Activated CD4-positive, alpha-beta T cell treated with anti-CD3 and anti-CD28 coated beads, Interleukin-2, amount 50 U/mL, for 4 hours (primary cell): ENCODE measurements at places on chromosomes 5 and 9.

GRCh38 chr5:163649514-163649913 lies 144.1 kb downstream of the MAT2B start:
- no peak for DNase-seq

DNA sequence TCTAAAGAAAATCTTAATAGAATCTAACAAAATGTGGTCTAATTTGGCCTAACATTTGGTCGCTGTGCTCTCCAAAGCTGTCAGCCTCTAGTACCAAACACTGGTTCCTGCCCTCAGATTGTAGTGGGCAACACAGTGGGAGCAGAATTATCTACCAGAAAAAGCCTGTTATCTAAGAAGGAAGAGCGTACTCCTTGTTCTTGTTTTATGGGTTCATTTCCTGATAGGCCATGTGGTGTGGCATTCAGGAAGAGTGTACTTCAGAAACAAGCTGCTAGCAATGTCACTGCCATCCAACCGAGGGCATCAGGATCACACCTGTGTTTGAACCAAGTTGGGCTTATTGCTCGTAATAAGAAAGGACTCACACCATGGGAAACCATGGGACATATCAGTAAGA lies 487.9 kb upstream of the DAP start:
- no peak for DNase-seq

DNA sequence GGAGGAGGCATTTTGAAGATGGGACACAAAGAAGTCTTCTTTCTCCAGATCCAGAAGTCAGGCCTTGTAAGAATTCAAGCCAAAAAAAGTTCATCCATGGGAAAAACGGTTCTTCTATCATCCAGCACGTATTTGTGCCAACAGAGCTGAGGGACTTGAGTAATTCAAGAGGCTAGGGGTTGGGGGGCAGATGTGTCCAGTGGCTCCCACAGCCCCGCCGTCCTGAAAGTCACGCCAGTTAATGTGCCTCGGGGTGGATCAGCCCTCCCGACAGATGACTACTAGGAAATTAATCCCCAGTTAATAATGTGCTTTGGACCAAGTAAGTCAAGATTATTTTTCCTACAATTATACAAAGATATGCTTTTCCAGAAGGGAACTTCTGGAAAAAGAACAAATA lies 23.4 kb downstream of the NREP start:
- DNase-seq, result no peak

GRCh38 chr9:88523056-88523455 lies 11.9 kb upstream of the NXNL2 start:
- DNase-seq, result no peak

DNA sequence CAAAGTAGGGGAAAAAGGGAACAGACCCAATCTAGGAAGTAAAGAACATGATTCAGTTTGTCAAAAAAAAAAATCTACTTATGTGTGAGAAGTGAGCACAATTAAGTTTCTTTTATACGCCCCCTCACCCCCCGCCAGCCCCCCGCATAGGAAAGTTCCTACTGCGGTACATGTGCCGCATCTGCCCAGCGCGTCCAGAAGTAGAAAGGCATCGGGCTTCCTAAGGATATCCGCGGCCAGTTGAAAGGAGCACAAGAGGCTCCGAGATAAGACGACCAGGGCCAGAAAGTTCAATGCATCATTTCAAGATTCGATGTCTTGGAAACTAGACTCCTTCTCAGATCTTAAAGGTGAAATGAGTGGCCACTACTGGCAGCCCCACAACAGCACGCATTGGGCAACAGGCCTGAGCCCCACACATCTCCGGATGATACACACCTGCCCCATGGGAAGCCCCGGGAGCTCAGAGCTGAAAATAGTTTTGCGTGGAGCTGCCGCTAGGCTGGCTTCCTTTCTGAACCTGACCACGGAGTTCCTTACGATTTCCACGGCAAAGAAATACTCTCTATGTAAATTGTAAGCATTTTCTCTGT lies 203.9 kb downstream of the RAB3C start:
- DNase-seq, result no peak

DNA sequence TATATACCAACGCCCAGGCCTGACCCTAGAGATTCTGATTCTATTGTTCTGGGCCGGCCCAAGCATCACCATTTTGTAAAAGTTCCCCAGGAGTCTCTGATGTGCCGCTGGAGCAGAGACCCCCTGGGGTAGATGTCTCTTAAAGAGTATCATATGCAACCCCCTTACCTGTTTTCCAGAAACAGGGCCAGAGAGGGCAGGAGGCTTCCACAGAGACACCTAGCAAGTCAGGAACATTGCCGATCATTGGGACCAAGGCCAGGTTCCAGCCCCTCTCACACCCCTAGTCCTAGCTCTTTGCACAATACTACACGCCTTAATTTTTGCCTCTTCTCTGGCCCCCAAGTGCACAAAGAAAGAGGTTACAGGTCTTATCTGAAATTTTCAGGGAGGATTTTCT lies 63.8 kb downstream of the TMOD1 start:
- no peak for DNase-seq

DNA sequence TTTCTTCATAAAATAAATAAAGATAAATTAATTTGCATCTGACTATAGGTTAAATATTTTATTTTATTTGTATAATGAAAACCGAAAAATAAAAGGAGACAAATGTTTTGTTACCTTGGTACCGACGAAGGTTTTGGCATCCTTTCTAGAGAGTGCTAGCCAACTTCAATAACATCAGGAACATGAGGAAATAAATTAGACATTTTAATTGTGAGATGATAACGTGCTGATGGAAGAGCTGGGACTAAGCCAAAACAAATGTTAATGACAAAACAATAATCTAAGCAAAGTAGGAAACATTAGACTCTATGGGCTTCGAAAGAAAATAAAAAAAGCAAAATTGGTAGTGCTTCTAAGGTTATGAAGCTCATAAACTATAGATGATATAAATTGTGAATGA lies 201.0 kb downstream of the IRX2 start:
- DNase-seq, result no peak

DNA sequence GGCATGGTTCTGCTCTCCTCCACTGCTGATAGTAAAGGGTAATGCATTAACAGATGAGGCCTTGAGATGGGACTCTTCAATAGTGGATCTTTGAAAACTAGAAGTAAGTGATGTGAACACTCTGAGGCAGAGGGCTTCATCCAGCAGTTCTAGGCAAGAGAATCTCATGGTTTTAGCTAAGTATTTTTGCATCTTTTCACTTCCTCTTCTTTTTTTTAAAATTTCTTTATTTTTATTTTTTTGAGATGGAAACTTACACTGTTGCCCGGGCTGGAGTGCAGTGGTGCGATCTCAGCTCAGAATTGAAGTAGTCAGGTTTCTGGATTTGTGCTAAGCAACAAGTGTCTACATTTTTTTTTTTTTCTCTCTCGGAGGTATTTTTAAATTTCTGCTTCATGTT lies 101.9 kb downstream of the MTRR start:
- no peak for DNase-seq

- no peak for DNase-seq
Measured at GRCh38 chr9:33429256-33429985, 18.0 kb downstream of the AQP3 start.

DNA sequence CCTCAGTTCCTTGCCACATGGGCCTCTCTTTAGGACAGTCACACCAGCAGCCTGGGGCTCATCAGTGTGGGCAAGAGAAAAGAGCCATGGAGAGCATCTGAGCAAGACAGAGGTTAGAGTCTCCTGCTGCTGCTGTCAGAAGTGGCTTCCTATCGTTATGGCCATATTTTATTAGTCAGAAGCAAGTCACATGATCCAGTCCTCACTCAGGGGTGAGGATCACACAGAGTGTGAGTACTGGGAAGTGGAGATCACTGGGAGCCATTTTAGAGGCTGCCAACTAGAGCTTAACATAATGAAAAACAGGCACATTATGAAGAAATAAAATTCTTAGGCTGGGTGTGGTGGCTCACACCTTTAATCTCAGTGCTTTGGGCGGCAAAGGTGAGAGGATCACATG lies 62.0 kb downstream of the DIRAS2 start:
- no peak for DNase-seq

GRCh38 chr9:75958226-75958625 lies 67.8 kb downstream of the PCSK5 start:
- DNase-seq, result no peak

DNA sequence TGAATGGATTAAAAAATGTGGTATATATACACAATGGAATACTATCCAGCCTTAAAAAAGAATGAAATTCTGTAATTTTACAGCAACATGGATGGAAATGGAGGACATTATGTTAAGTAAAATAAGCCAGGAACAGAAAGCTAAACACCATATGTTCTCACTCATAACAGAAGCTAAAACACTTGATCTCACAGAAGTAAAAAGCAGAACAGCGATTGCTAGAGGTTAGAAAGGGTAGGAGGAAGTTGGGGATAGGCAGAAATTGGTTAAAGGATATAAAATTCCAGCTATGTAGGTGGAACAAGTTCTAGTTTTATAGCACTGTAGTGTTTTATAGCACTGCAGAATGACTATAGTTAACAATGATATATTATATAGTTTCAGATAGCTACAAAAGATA lies 15.8 kb downstream of the MARCHF3 start:
- no peak for DNase-seq

- DNase-seq, result no peak
Measured at GRCh38 chr9:5278486-5278885, 26.0 kb downstream of the RLN2 start.

- DNase-seq, result no peak
Measured at GRCh38 chr9:89916001-89916597, 311.3 kb downstream of the GADD45G start.

- no peak for DNase-seq
Measured at GRCh38 chr5:4984461-4984860, 155.7 kb upstream of the ADAMTS16 start.

GRCh38 chr5:112799661-112800060 lies 61.4 kb upstream of the SRP19 start:
- no peak for DNase-seq

DNA sequence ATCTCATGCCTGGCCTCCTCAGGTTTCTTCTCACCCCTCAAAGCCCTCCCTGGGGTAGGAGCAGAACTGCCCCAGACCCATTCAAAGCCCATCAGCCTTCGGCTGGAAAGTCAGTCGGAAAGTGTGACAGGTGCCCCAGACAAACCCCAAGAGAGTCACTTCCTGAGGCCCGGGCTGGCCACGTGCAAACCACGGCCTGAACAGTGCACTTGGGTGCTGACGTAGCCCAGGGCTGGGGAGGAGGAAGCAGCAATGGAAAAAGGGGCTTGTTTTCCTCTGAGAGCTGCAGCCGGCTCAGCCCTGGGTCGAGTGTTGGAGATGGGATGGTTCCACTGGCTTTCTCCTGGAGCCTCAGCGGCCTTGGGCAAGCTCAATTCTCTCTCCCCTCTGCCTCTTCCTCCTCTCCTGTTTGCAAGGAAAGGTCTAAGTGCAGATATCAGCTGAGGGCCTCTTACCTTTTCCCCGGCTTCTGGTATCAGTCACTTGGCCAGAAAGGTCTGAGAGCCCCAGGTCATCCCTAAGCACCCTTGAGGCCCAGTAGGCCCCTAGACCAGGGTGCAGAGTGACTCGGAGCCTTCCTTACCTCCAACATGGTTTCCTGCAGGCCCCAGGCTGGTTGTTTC lies 5.9 kb upstream of the EGR1 start:
- peak; percentile 84 for DNase-seq

GRCh38 chr5:126694403-126694802 lies 82.5 kb upstream of the LMNB1 start:
- no peak for DNase-seq

DNA sequence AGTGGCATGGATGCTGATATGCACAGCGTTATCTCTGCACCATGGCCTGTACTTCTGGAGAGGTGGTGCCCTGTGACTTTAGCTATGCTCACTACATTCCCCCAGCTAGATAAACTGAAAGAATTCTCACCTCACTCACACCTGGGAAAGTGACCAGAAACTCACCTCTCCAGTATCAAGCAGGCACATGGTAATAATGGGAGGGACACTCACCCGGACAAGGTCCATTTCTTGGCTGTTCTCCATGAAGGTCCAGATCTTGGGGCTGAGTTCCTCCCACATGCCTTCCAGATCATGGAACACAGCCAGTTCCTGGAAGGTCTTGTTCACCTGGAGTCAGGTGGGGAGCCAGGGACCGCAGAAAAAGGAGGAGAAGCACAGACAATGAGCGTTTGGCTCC lies 72.8 kb downstream of the NIPSNAP3B start:
- no peak for DNase-seq

DNA sequence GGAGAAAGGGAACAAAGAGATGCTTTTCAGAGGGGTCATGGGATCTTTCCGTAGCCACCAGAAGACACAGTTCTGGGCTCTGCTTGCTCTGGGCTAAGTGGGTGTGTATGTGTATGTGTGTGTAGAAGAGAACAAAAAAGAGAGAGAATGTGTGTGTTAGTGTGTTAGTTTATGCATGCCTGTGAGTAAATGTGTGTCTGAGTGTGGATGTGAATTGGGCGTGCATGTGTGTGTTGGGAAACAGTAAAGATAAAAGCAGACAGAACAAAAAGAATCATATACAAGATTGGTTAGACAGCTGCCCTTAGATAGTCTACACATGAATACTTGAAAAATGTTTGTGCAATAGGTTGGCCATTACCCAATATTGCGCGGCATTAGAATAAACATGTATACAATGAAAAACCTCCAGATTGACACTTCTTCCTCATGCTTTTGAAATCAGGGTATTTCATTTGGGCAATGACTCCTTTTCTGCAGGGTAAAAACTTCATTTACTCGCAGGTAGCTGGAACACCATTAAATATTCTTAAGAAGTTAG lies 36.5 kb upstream of the HSPA9 start:
- DNase-seq, result no peak

- DNase-seq, result no peak
Measured at GRCh38 chr5:72459913-72460312, 47.3 kb downstream of the ZNF366 start.

- DNase-seq, result no peak
Measured at GRCh38 chr9:135748676-135749075, 46.7 kb downstream of the KCNT1 start.

DNA sequence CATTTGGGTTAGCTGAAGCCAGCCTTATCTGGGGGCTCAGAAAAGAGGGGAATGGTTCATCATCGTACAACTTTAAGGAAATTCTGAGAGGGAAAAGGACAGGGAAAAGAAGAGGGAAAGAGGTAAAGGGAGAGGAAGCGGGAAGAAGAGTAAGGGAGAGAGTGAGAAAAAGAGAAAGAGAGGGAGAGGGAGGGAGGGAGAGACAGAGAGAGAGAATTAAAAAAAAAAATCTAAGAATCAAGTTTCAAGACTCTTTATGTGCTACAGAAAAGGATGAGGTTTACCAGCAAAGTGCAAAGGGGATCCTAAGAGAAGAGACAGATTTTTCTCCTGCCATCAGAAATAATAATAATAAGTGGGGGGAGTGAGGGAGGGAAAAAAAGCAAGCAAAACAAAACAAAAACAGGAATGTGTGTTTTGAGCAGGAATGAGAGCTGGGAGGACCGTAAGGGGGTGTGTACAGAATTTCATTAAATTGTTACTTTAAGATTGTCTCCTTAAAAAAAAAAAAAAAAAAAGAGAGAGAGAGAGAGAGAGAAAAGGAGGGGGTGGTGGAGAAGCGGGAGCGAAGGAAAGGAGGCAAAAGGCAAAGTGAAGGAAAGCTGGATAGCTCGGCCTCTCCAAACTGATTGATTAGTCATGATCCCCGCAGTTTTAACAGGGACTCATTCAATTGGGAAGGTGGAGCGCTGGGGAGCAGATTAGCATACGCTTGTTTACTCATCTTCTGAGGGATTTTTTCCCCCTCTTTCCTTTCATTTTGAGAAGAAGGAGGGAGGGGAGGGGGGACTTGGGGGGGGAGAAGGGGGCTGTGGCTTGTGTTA lies 438 bp upstream of the PAPPA start:
- DNase-seq, result no peak
